Stimulated activated CD4-positive, alpha-beta T cell treated with anti-CD3 and anti-CD28 coated beads, Interleukin-12 subunit alpha, Interleukin-12 subunit beta, amount 100 ng/mL, for 4 hours (primary cell): ENCODE measurements at places on chromosomes 5 and 9.

GRCh38 chr5:4833104-4833738, 306.9 kb upstream of the ADAMTS16 start:
- no peak for DNase-seq

- no peak for DNase-seq
Observed at GRCh38 chr5:50420343-50420935, 20.6 kb downstream of the EMB start.

- DNase-seq = no peak
Observed at GRCh38 chr5:162067162-162067561, 411 bp upstream of the GABRG2 start.

DNA sequence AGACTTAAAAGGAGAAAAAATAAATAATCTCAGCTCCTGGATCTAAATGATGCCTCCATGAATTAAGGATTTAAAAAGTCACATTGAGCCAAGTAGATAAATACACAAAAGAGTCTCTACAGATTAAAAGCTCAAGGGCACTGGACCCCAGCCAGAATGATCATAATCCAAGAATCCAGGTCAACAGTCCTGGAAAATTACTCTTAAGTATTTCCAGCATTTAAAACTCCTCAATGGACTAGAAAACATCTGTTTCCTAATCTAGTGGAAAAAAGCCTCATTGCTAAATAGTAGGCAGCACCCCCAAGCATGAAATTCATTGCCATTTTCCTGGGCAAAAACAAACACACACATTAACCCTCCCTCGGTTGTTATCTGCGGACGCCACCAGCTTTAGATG, 96.8 kb downstream of the FRMD3 start:
- no peak for DNase-seq

GRCh38 chr9:20208961-20209371, 413.3 kb downstream of the MLLT3 start:
- DNase-seq = no peak

GRCh38 chr9:85521371-85522197, 220.2 kb downstream of the AGTPBP1 start:
- DNase-seq = no peak

DNA sequence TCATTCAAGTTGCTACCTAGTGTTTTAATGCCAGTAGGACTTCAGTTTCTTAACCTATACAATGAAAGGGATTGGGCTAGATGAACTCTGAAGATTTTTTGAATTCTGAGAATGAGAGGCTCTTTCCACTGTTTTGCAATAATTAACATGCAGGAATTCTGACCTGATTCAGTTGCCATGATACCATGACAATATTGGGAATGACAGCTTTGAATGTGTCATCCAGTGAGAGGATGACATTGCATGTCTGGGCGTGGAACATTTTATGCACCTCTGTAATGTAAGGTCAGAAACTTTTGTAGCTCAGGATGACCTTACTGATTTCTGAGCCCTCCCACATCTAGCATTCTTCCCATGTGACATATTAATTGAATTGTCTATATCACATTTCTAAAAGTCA, 30.6 kb upstream of the SPINK5 start:
- DNase-seq = no peak

GRCh38 chr5:65668696-65669095, 43.9 kb downstream of the SHLD3 start:
- DNase-seq = no peak

DNA sequence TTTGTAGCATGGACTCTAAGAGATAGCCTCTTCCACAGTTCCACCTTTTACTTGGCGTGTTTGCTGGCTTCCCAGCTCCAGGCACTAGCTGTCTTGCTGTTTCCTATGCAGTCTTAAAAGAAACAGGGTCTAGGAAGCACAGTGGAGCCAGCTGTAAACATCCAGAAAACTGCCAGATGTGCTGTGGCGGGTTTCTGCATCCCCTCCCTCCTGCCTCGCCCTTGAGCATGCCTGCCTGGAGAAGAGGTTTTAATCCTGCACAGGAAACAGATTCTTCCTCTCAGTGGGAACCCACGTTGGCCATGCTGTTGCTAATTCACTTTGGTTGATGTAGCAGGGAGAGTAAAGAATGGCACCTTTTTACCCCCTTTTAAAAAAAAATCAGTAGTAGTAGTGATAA, 121.3 kb downstream of the RPS23 start:
- DNase-seq = no peak

DNA sequence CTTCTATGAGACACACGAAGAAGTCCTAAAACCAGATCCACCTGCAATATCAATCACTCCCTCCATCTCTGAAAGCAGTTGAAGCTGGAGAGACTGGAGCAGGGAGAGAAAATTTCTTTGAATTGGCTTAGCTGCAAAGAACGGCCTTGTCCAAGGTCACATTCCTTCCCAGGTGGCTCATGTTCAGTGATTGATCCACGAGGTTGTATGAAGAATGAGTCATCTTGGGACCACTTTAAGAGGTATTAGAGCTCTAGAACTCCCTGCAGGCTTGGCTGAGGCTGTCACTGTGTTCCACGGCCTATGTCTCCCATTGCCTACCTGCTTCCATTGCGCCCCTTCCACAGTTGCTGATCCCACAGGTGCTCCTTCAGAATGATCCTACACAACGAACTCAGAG, 68.2 kb downstream of the HMHB1 start:
- DNase-seq = no peak

- no peak for DNase-seq
Observed at GRCh38 chr9:131737426-131737825, 2.5 kb downstream of the RAPGEF1 start.

- no peak for DNase-seq
Observed at GRCh38 chr5:69276422-69277174, 41.9 kb downstream of the CDK7 start.

GRCh38 chr9:137456864-137457405, 2.2 kb downstream of the NSMF start:
- DNase-seq = no peak

DNA sequence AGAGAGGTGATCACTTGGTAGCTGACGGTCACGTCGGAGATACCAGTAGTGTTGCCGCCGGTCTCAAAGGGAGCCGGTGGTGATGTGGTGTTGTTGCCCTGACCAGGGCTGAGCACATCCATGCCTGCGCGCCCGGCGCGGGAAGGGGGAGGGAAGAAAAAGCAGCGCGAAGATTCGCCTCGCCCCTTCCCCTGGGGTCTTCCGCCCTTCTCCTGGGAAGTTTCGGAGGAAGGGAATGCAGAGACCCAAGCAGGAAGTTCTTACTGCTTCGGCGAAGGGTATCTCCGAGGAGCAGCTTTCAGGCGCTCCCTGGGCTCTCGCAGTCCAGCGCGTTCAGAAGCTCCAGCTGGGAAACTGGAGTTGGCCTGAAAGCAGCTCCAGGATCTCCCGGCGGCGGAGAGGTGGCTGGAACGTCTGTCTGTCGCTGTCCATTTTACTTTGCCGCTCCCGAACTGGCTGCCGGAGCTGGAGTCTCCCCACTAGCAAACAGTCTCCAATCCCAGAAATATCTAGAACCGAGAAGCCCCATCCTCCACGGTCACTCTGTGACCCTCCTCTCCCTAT, 565 bp downstream of the HTR1A start:
- DNase-seq = no peak

GRCh38 chr5:178063277-178063676, 50.1 kb upstream of the N4BP3 start:
- DNase-seq = no peak

DNA sequence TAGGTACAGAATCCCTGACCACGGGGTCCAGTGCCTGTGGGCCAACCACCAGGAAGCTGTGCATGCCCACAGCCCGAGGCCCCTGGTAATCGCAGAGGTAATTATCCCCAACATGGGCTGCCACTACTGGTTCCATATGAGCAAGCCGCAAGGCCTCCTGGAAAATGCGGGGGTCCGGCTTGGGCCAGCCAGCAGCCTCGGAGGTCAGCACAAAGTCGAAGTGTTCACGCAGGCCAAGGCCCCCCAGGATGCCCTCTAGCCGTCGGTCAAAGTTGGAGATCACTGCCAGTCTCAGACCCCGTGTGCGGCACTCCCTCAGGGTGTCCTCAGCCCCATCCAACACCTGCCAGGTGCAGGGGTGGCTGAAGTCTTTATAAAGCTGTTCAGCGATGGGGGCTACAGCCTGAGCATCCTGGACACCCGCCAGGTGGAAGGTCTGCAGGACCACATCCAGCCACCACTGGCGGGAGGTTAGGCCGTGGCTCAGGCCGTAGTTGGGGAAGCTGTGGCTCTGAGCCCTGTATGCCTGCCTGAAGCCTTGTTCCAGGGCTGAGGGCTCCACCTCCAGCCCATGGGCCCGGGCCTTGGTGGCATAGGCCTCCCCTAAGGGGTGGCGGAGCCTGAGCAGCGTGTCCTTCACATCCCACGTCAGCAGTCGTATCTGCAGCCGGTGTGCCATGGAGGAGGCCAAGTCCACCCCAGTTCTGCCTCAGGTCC, 3.0 kb downstream of the HDHD3 start:
- no peak for DNase-seq

- peak; percentile 23 for DNase-seq
Observed at GRCh38 chr9:98117984-98118639, 910 bp downstream of the TRIM14 start.

DNA sequence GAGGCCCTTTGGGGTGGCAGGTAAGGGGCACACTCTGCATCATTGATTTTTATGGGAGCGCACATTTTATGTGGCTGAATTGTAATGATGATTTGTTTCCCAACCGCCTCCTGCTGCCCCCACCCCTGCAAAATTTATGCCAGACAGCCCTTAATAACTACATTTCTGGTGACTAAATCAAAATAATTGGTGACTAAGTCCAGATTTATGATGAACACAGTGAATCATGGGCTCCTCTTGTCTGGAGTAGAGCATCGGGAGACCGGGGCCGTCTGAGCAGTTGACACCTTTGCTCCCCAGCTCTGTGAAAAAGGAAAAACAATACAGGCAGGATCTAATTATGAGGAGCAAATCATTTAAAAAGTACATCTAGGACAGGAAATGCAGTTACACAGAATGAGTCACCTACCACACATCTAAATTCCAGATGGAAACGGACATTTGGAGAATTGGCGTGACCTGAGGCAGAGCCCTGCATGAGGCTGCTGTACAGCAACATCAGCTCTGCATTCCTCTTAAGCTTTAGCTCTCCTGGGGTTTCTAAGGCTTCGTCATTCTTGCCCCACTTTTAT, 58.9 kb downstream of the DOCK2 start:
- no peak for DNase-seq
